ENCODE measurements at places on chromosomes 1 and 21.
A peak's percentile ranks its signal among the peaks of the same experiment; 100 is the strongest.

DNA sequence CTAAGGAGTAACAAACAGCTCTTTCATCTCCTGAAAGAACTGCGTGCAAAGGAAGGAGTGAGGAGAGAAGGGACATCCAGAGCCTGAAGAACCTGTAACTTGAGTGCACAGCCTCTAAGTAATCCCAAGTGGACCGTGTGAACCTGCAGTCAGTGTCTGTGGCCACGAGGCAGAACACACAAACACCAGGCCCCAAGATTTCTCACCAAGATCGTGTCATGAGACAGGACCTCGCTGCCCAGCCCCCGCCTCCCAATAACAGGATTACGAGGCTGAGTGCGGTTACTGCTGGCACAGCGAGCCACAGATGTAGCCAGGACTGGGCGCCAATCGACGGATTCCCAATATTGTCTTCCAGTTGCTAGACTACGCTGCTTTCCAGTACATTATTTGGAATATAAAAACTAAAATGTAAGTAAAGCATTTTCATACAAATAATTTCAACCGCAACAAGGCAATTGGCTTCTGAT lies 101.3 kb upstream of the SLC25A33 start:
- DNase-seq = no peak

GRCh38 chr1:39258146-39258924 lies 53.8 kb downstream of the MACF1 start:
- peak; percentile 47 for DNase-seq

DNA sequence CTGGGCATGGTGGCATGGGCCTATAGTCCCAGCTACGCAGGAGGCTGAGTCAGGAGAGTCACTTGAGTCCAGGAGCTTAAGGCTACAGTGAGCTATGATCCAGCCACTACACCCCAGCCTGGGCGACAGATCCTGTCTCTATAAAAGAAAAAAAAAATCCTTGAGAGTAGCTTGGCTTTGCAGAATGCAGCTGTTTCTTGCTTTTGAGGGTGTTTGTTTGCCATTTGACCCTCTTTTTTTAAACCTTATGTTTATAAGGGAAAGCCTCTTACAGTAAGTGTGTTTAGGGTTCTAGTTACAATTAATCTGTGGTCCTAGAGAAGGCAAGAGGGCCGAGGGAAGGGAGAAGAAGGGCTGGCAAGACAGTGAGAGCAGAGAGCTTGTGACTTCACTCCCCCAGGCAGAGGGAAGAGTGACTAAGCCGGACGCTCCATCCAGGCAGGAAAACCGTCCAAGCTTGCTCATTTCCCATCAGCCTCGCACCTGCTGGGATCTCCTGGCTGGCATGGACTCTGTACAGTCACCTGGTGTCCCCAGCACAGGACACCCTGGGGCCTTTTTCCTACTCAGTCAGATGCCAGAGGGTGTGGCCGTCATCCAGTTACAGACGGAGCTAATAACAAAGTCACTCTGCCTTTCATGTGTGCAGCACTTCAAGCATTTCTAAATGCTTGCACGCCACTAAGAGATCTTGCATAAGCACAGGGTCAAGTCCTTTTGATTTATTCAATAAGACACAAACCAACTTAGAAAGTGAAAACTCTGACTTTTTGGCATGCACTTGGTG lies 55.5 kb upstream of the PSEN2 start:
- DNase-seq = no peak

GRCh38 chr1:54791880-54792522 lies 9.1 kb downstream of the TTC22 start:
- no peak for DNase-seq

DNA sequence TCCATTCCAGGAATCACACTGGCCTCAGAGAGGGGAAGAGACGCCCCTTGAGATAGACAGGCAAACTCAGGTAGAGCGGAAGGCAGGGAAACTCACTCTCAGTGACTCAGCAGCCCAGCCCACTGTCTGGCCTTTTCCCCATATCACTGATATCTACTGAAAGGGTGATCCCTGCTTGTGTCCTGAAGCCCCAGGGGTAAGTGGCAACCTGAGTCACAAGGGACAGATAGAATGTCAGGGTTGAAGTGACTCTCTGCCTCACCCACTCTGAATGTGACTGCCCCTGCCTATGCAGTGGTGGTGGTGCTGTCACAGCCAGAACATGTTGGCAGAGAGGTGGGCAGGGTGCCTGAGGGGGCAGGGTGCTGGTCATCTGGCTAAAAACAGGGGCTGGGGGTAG lies 157.5 kb upstream of the FGGY start:
- DNase-seq = no peak

DNA sequence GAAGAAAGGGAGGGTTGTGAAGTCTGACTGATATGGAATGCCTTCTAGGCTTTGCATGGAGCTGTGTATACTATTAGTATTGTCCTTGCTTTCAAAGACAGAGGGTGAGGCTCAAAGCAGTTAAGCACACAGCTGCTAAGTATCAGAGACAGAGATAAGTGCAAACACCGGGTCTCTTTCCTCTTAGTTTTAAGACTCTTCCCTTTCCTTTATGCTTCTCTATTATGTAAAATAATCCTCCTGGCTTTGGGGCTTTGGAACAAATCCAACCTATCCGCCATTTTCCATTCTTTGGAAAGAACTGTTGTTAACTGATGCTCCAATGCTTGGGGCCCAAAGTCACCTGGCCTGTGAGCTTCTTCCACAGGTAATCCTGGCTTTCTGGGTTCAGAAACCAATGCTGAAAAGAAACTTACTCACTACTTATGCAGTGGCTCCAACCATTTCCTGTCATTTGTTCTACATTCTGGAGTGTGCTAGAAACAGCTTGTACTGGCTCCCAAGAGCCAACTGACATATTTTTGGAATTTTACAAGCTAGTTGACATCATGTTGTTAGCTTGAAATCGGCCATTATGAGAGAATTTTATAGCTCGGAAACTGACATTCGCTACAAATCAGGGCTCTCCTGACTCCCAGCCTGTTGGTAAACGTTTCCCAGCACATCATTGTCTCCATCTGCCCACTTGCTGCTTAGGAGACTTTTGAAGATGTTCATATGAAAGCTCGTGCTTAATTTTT lies 67.5 kb downstream of the DNTTIP2 start:
- no peak for DNase-seq

GRCh38 chr1:87785386-87785785 lies 456.7 kb downstream of the LMO4 start:
- no peak for DNase-seq

- no peak for DNase-seq
These were observed 29.5 kb upstream of the CLSTN1 start for GRCh38 chr1:9853249-9853595.
